ENCODE measurements at places on chromosomes 4 and X.

DNA sequence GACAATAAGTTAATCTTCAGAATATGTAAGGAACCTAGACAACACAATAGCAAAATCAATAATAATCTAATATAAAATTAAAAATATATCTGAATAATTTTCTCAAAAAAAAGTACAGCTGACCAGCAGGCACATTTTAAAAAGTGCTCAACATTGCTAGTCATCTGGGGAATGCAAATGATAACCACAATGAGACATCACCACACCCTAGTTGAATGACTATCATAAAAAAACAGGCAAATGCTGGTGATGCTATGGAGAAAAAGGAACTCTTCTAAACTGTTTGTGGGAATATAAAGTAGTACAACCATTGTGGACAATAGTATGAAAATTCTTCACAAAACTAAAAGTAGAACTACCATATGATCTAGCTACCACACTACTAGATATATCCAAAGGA is 956.9 kb upstream of the NDST4 start:
- DNase-seq: no peak

DNA sequence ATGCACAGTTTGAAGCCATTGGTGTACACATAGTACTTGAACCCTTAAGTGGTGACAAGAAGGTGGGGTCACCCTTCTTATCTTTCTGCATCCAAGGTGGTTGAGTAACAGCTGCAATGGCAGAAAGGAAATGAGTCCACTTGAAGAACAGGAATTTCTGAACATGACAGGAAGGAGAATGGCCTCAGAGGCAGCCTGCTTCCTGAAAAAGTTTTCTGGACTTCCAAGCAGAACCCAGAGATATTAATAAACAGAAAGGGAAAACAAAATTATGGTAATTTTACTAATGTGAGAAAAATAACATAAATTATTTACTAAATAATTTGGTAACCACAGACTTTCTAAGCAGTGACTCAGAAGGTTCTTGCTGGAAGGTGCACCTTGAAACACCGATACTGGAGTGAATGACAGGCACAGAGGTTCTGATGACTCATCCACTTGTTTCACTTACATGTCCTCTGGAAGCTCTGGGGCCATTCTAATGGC is 119.9 kb upstream of the HS3ST1 start:
- DNase-seq: no peak

DNA sequence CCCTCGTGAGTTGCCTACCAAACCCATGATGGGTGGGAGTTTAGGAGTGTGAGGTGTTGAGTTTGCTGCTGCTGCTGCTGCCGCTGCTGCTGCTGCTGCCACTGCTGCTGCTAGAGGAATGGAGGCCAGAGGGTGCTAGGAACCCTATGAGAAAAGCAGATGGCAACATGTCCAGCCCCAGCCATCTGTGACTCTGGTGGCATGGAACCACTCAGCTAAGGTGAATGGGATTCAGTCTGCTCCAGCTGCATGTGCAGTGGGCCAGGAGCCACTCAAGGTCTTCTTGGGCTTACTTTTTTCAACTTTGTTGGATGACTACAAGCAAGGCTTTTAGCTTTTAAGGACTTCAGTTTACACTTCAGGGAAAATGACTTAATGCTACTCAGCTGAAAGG is 103.8 kb downstream of the RTL5 start:
- no peak for DNase-seq

DNA sequence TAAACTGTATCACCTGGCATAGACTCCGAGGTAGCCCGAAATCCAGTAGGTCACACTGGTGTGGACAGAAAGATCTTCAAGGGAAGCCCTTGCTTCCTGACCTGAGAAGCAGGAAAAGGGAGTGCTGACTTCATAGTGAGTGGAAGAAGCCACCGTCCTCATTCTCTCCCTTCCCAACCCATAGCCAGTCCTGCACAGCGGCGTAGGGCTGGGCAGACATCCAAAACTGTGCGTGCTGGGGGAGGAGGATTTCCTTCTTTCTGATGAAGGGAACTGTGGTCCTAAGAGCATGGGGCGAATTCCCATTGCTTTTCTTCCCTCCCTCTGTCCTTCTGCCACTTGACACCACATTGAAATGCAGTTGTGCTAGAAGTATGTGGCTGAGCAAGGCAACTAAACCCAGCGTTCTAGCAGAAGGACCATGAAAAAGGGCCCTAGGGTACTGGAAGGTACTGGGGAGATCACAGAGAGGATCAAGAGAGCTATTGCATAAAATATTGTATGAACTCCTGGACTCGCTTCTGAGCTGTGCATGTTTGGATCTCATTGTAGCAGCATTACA is 66.9 kb downstream of the STOX2 start:
- DNase-seq: no peak

DNA sequence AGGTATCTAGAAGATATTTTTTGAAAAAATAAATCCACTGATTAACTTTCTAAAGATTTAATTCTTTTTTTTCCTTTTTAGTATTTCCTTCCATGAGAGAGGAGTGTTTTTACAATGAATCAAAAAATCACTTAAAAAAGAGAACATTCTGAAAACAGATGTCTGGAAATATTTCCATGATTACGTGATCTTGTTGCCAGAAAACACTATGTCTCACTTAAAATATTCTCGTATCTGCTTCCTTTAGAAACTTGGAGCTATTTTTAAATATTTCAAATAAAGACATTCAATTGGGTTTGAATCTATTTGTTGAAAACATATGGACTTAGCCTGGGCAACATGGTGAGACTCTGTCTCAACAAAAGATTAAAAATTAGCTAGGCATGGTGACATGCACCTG is 232.8 kb upstream of the RASGEF1B start:
- no peak for DNase-seq

- DNase-seq: no peak
Measured at GRCh38 chr4:73967866-73968265, 14.0 kb downstream of the PF4 start.

- no peak for DNase-seq
Measured at GRCh38 chr4:30256116-30256832, 463.9 kb upstream of the PCDH7 start.

GRCh38 chrX:149469406-149469805 is 35.7 kb downstream of the IDS start:
- DNase-seq: no peak

DNA sequence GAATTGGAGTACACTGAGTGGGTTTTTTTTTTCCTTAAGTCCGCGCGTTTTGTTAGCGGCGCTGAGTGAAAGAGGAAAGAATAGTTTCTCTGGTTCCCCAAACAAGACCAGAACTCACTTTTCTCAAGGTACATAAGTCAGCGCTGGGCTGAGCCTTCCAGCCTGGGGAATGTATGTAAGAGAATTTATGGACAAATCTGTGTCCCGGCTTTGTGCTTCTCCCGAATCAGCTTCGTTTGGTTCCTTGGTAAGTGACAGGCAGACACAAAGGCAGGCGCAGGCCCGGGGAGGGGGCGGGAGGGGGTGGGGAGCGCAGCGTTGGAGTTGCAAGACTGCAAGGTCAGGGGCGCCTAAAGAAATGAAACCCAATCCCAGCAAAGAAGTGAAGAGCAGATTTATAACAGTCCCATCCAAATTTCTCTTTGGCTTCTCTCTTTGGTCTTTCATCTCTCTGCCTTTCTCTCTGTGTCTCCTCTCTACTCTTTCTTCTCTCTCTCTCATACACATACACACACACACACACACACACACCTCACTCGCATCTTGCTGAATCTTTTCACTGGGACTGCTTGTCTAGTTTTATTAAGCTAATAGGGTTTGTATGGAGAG is 981 bp downstream of the TET2 start:
- peak; percentile 62 for DNase-seq

DNA sequence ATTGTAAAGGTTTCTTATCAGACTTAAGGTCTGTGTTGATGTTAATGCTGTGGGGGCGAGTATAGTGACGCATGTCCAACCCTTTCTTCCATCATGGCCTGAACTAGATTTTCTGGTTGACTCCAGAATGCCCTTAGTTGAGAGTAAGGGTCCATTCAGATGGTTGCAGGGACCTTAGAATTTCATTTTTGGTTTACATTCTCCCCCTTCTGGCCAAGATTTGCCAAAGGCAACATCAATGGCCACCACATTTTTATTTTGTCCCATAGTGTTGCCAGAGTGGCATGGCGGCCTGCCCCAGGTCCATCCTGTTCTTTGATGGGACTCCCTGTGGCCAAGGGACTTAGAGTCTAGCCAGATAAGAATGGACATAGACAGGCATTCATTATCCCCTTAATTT is 368.5 kb downstream of the GPM6A start:
- no peak for DNase-seq

Measured in activated CD8-positive, alpha-beta memory T cell treated with anti-CD3 and anti-CD28 coated beads, Interleukin-2, amount 50 U/mL, for 48 hours (primary cell).